ENCODE measurements at places on chromosomes 4 and X.
A peak's percentile ranks its signal among the peaks of the same experiment; 100 is the strongest.

- DNase-seq: peak; percentile 60
These were observed 150.6 kb downstream of the ADAMTS3 start for GRCh38 chr4:72418458-72418857.

GRCh38 chrX:72169008-72169728, 12.4 kb upstream of the PIN4 start:
- DNase-seq: no peak

GRCh38 chr4:26878794-26879391, 18.3 kb downstream of the STIM2 start:
- DNase-seq: no peak

DNA sequence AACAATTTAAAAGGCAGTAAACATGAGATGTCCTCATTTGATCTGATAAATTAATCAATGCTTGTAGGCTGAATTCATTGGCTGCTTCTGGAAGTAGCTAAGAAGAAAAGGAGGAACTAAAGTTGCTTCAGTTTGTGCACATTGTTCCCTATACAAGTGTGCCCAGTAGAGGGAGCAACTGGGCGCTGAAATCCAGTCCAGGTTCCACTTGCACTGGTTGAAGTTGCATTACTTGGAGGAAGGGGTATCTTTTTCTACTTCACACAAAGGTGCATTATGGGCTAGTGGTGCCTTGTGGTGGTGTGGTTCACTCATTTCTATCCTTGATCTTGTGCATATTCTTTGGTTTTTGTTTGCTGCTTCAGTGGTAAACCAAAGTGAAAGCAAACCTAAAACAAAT, 67.9 kb upstream of the SOX3 start:
- DNase-seq: peak; percentile 49

- DNase-seq: no peak
These were observed 68.7 kb downstream of the ADRA2C start for GRCh38 chr4:3834663-3835521.

DNA sequence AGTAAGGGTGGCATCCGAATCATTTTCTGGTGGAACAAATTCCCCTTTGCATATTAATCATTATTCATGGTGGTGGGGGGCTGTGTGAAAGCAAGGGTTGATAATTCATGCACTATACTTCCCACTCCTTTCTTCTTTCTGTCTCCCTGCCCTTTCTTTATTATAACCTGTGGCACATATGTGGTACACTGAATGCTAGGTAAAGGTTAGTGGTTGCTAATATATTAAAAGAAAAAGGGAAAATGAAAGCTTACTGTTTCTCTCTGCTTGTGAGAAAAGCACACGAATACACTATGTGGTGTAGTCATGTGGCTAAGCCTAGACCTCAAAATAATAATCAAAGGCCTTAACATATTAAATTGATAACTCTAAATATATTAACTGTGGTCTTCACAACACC, 178.4 kb upstream of the RPS6KA3 start:
- no peak for DNase-seq

DNA sequence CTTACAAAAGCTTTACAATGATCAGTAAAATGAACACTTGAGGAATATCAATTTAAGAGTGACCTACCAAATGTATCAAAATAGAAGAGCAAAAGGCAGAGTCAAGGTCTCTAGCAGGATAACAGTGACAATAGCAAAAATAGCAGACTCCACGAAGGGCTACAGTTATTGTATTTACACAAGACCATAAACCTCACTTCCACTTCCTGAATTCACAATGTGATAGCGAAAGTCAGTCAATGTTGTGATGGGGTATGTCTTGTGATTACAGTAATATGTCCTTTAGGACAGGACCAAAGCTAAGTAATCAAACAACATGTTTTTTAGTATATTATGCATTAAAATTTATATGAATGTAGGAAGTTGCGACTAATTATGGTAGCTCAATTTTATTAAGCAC, 139.6 kb downstream of the IQCM start:
- DNase-seq: no peak

- no peak for DNase-seq
These were observed 127.9 kb downstream of the ZNF330 start for GRCh38 chr4:141348573-141348972.

DNA sequence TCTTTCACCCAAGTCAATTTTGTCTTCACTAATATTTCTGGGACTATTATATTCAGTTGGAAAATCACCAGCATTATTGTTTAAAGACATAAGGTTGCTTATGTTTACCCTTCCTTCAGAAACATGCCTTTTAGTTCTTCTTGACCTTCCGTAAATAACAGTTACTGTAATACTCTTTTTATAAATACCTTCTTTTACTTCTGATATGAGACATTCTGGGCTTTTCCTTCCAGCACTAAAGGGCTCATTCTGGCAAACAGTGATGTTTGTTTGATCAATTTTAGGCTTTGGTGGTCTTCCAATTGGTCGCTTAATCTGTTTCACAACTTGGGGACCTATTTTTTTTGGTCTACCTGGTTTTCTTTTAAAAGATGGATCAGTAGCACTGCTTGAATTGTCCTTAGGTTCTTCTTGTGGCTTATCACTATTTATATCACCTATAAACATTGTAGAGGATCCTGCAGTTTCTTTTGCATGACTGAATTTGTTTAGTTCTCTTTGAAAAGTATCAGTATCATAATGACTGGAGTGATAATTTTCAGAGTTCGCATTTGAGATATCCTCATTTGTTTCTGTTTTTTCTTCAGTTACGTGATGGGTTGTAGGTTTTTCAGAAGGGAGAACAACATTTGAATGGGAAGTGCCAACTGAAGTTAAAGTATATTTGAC, 64.8 kb downstream of the NCAPG start:
- no peak for DNase-seq

- no peak for DNase-seq
These were observed 24.1 kb downstream of the ZCCHC12 start for GRCh38 chrX:118847676-118848075.

DNA sequence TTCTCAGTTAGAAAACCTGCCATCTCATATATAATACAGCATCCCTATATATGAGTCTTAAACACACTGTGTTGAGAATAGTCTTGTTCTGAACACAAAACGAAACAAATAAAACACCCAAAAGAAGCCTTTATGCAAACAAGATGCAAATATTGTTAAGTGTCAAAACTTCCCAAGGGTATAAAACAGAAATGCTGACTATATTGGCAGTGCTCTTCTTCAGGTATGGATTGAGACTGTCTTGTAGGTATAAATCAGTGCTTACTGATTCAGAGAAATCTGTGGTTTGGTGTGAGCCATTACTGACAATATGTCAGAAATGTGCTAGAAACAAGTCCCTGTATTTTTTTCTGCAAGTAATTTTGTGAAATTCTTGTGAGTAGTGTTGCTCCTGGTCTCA, 82.8 kb upstream of the CTSO start:
- no peak for DNase-seq

DNA sequence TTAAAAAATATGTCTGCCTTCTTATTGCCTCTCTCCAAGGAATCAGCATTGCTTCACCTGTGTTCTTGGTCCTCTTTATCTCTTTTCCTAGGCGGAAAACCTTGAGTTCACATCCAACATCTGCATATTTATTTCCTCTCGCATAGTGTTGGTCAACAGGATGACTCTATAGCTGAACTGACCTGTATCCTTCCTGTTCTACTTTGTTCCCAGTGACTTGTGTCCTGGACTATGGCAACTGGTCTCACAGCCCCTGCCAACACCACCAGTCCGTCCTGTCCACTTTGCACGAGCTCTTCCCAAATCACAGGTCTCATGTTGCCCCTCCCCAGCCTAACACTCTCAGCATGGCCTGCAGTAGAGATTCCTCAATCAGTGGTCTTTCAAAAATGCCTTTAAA, 2.0 kb downstream of the DIPK2B start:
- DNase-seq: no peak

- no peak for DNase-seq
These were observed 70.1 kb downstream of the TMEM47 start for GRCh38 chrX:34586936-34587335.

GRCh38 chr4:23631255-23631950, 258.4 kb downstream of the PPARGC1A start:
- no peak for DNase-seq

GRCh38 chr4:172708184-172708583, 460.4 kb upstream of the GALNT7 start:
- no peak for DNase-seq

GRCh38 chr4:2433609-2434350, 15.0 kb downstream of the CFAP99 start:
- no peak for DNase-seq

DNA sequence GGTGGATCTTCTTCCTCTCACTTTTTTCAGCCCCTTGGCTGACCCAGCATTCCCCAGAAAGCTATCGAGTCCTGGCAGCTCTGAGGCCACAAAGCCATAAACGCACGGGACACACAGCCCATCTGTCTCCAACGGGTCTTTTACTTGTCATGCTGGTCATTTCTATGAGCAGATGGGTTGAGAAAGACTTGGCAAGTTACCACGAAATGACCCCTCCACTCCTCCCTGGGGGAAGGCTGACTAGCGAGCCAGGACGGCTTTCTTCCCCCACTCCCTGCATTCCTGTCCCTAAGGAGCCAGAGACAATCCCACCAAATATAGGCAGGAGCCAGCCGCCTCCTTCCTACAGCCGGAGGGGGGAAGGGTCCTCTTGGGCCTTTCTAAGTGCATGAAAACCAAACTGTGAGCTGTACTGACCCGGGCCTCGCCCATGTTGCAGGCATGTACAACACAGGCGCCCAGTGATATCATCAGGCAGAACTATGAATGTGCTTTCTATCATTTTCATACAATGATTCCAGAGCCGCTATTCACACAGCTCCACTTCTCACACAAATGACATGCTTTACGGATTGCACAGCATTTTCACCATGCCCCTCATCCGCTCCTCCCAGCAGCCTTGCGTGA, 28.6 kb downstream of the AFAP1 start:
- no peak for DNase-seq

DNA sequence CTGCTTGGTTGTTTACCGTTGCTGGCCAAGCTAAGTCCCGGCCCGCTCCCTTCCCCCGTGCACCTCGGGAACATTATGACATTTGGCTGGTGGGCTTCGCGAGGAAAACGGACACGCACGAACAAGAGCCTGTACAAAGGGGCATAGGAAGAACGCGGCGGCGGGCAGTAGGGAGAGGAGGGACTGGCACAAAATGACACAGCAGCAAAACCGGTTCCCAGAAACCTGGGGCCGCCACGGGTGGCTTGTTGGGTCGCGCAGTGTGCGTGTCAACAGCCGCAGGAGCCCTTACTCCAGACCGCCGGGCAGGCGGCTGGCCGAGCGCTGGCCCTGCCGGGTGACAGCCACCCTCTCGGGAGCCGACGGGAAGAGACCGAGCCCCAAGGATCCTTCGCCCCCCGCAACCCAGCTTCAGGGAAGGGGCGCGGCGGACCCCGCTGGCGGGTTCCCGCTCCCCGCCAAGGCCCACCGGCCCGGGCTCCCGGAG, 1.6 kb upstream of the LIN54 start:
- DNase-seq: peak; percentile 49

GRCh38 chr4:3851881-3852280, 85.7 kb downstream of the ADRA2C start:
- DNase-seq: no peak

GRCh38 chr4:98728433-98728832, 70.0 kb upstream of the TSPAN5 start:
- DNase-seq: no peak

GRCh38 chr4:160202802-160203201, 1099.9 kb downstream of the RAPGEF2 start:
- no peak for DNase-seq

DNA sequence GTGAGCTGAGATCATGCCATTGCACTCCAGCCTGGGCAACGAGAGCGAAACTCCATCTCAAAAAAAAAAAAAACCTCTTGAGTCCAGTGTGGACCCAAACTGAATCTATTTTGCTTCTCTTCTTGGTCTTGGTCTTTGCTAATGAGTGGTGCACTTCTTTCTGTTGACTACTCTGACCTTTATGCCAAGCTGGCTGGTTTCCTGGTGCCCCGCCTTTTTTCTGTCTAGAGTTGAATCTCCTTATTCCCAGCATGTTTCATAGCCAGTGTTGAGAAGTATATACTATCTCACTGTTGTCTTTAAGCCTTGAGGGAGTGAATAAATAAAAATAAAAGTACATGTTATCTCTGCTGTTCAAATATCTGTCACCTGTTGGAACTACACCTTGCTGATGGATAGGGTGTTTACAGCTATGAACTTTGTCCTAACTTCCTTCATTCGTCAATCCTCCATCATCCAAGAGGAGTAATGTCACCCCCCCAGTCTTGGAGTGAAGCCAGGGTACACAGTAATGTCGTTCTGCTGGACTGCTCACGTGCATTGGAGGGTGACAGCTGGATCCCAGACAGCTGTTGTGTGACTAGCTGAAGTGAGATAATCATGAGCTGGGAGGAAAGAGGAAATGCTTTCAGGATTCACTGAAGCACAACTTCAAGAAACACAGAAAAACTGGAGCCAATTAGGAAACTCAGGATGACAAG, 99.3 kb upstream of the PRKG2 start:
- no peak for DNase-seq

- DNase-seq: no peak
These were observed 115.5 kb downstream of the DCTD start for GRCh38 chr4:182801636-182802035.

GRCh38 chr4:155529272-155529671, 137.4 kb upstream of the GUCY1A1 start:
- no peak for DNase-seq

GRCh38 chr4:10303291-10303690, 153.9 kb downstream of the ZNF518B start:
- no peak for DNase-seq

GRCh38 chr4:168846414-168846813, 163.6 kb downstream of the CBR4 start:
- no peak for DNase-seq

DNA sequence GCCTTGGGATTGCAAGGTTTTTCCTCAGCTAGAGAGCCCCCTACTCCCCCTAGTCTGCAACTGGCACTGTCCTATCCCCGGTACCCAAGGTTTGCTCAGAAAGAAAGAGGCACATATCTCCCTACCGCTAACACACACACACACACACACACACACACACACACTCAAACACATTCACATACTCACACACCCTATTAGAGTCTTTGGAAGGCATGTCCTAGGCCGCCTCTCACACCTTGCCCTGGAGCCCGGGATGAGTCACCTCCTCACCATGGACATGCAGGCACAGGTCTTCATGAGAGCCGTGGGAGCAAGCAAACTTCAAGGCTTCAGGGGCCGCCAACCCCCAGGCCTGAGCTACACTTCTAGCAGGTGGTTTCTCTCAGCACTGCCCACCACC, 49.2 kb downstream of the PJA1 start:
- DNase-seq: no peak

DNA sequence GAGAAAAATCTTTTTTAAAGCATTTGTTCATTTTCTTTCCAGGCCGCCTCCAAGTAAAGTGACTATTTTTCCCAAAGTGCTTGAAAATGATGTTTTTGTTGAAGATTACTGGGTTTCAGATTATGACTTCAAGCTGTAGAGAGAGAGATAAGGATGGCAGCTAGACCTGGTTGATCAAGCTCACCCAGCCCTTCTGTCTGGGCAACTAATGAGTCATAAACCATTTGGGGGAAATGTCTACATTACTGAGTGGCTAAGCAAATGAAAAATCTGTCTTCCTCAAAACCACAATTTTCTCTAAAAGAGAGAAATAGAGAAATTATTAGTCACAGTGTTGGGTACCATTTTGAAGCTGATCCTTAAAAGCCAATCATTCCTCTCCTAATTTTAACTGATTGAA, 355.4 kb upstream of the CPEB2 start:
- no peak for DNase-seq

GRCh38 chr4:20624793-20625374, 75.4 kb upstream of the PACRGL start:
- peak; percentile 19 for DNase-seq
